Upper lobe of right lung (tissue), 1 donor: ENCODE measurements at places on chromosomes 7 and 10. TPM values are rescaled to one million over a fixed set of nuclear protein-coding genes. Genes with fewer than 3 reads are reported as not detected.

MBL2 gene
- total RNA-seq = not detected

METTL27 gene
- 2.3 TPM for total RNA-seq

THSD7A gene
- total RNA-seq = 8.0 TPM

GRID1 gene
- total RNA-seq = 3.0 TPM

LMBR1 gene
- total RNA-seq = 70.5 TPM

LIPJ gene
- not detected for total RNA-seq

SDHAF3 gene
- total RNA-seq = 10.0 TPM

CHAT gene
- total RNA-seq = not detected

TRIM50 gene
- total RNA-seq = 0.20 TPM

NUTM2E gene
- not detected for total RNA-seq

MYL10 gene
- total RNA-seq = not detected

OPN4 gene
- not detected for total RNA-seq

LRRC18 gene
- total RNA-seq = 0.96 TPM

SEMA4G gene
- 6.7 TPM for total RNA-seq

NPFFR1 gene
- 1.1 TPM for total RNA-seq

CYP2C19 gene
- not detected for total RNA-seq

TMEM176B gene
- total RNA-seq = 68.2 TPM

COL28A1 gene
- 0.61 TPM for total RNA-seq

CCDC7 gene
- 23.6 TPM for total RNA-seq

SLC26A5 gene
- 1.9 TPM for total RNA-seq

OR2F2 gene
- not detected for total RNA-seq

SPDYE9 gene
- total RNA-seq = not detected

RNF133 gene
- total RNA-seq = 1.2 TPM

CALML5 gene
- not detected for total RNA-seq

AMPH gene
- 0.58 TPM for total RNA-seq

DRGX gene
- total RNA-seq = not detected

VSTM4 gene
- 19.5 TPM for total RNA-seq

WASHC2C gene
- total RNA-seq = 62.0 TPM

ICA1 gene
- total RNA-seq = 27.0 TPM

FAM237B gene
- not detected for total RNA-seq
